Stimulated activated CD8-positive, alpha-beta memory T cell treated with anti-CD3 and anti-CD28 coated beads, Interleukin-4, amount 100 ng/mL, for 48 hours (primary cell): ENCODE measurements at places on chromosomes 5 and 9.

DNA sequence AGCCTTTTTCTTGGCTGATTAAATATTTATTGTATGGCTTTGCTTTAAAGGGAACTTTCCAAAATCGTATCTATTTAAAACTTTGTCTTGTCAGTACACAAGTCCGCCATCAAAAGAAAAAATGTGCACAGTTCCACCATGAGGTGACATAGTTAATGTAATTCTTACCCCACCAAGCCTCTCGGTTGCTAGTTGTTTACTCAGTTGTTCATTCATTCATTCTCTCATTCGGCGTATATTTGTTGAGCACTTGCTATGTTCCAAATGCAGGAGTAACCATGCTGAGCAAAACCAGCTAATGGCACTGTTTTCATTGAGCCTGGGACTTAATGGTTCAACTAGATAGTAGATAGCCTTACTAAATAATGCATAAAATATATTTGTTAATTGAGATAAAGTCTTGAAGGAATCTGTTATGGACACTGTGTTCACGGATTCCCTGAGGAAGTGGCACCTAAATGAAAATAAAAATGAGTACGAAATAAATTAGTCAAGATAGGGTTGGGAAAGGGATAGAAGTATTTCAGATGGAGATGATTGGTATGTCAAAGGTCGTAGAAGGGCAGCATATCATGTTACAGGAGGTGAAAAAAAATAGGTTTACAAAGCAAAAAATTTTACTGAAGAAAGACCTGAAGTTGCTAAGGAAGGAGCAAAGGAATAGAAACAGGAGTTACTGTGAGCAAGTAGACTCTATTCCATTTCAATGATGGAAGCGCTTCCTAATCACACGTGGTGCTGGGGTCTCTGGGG, 1.5 kb downstream of the DCAF10 start:
- DNase-seq: no peak

DNA sequence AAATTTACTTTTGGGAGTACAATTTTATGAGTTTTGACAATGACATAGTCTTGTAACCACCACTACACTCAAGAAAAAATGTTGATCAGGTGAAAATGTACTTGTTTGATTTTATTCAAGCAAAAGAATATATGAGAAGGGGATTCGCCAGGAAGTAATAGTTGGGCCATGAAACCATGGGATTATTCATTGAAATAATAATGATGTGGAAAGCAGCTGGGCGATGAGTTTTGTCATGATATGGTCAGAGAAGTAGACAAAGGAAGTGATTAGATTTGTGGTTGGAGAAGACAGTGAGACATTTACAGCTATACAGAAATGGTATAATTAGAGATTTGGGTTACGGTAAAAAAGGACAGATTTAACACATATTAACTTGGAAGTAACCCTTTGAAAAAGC, 11.2 kb downstream of the HMGCR start:
- DNase-seq: no peak

GRCh38 chr5:149790276-149790675, 60.2 kb downstream of the PPARGC1B start:
- no peak for DNase-seq

DNA sequence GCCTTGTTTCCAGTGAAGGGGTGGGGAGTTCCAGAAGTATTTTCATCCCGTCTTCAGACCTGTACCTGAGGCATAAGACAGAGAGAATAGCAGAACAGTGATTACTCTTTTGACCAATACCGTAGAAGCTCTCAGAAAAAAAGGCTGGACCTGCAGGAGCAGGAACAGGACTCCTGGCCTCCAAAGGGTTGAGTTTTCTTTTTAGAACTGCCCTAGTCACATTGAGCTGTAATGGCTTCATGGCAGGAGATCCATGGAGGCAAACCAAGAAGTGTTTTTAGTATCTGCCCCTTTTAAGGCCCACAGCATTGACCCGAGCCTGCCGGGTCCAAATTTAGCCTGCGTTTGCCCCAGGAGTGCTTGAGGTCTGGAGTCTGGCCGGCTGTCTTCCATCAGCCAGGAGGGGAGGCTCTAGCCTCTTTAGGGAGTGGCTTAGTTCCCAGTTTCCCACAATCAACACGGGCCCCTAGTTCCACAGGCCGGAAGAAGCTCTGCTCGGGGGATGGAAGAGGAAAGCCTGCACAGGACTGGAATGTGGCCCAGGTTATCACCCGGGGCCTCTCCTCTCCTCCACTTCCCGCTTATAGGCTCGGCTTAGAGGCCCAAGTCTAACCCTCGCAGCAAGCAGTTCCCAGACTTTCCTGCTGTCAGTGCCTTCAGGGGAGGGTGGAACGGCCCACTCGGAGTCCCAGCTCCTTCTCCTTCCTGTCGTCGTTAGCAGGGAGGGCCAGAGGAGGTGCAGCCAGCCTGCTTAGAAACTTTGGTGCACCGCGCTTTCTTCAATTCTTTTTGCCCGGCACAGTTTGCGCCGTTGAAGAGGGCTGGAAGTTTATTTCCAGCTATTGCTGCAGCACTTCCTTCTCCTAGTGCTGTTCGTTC, 80.7 kb downstream of the C9orf152 start:
- no peak for DNase-seq

DNA sequence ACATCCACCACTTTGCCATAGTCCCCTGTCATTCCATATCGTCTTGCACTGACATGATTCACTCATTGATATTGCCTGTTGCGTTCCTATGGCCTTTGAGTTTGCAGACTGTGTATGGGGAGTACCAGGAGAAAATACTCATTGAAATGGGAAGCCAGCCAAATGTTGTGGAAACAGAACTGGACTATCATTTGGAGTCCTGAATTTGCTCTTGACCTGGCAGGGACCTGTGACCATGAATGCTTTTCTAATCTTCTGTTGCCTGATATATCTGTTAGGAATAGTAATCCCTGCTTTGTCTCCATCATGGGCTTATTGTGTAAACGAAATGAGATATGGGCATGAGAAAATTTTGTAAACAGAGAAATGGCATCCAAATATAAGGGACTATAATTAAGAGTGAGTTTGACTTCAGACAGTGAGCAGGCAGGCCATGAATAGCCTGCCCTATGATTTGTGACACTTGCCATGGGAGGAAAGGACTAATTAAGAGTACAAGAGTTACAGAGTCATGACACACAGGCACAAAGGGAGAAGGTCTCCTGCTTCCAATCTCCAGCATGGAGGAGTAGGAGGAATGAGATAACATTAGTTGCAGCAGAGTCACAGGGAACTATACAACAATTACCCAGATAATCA, 572.9 kb upstream of the SGCD start:
- DNase-seq: no peak

DNA sequence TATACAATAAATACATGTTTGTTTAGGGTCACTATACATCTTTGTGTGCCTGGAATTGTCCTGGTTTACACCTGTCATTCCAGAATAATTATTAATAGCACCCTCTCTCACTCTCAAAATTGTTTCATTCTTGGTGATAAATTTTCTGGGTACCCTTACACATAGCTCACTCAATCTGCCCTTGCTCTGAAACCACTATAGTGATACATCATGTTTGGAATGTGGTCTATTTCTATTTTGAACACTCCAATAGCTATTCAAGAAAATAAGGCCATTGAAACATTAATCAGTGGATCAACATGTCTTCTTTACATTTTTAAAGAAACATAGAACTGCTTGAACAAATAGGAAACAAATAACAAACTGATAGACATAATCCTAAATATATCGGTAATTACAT, 158.7 kb downstream of the ARRDC3 start:
- no peak for DNase-seq
